ENCODE measurements at places on chromosomes 7 and 10.

DNA sequence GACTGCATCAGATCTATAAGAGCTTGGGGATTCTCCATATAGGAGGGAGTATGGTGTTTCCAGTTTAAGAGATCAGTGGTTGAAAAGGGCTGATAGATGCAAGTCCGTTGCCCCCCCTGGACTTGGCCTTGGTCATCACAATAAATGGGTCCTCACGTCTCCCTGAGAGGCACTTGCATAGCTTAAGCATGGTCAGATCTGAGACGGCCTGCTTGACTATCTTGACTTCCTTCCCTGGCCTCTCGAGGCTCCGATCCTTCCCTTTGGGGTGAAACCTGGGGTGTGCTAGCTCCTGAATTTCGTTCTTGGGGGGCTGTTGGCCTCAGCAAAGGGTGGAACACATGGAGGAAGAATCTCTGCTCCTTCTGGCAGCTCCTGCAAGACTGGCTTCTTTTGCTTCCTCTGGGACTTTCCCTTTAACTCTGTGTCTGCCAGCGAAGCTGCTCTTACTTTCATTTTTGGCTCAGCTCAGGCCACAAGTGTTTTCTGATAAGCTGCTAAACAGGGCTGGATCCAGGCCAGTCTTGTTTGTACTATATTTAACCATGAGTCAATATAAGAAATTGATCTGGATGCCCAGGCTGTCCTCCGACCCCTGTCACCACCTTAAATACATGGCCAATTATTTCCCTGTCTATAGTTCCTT, 11.2 kb upstream of the ZNF485 start:
- no peak for DNase-seq

GRCh38 chr10:73759512-73760115, 15.4 kb downstream of the SEC24C start:
- DNase-seq: no peak

GRCh38 chr7:44279286-44279685, 46.1 kb downstream of the CAMK2B start:
- no peak for DNase-seq

GRCh38 chr7:32257621-32258020, 187.4 kb upstream of the PDE1C start:
- DNase-seq: no peak

DNA sequence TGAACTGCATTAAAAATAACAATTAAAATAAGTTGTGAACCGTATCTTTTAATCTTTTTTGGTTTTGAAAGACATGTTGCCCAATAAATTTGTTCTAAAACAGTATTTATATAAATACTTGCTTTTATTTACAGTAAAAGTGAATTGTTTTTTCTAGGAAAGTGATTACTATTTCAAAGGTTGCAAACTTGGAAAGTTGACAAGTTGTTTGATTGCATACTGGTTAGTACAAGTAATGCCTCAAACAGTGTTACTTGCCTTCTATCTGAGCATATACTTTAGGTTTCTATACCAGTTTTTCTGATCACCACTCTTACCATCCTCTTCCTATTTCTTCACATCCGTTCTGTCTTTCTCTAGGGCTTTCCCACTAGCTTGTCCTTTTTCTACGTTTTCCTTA, 212.6 kb downstream of the FOXP2 start:
- no peak for DNase-seq

- no peak for DNase-seq
Observed at GRCh38 chr10:133072196-133072595, 15.5 kb upstream of the ADGRA1 start.

GRCh38 chr7:98869027-98869596, 702 bp downstream of the TMEM130 start:
- no peak for DNase-seq

- no peak for DNase-seq
Observed at GRCh38 chr7:36605261-36606051, 118.8 kb downstream of the AOAH start.

DNA sequence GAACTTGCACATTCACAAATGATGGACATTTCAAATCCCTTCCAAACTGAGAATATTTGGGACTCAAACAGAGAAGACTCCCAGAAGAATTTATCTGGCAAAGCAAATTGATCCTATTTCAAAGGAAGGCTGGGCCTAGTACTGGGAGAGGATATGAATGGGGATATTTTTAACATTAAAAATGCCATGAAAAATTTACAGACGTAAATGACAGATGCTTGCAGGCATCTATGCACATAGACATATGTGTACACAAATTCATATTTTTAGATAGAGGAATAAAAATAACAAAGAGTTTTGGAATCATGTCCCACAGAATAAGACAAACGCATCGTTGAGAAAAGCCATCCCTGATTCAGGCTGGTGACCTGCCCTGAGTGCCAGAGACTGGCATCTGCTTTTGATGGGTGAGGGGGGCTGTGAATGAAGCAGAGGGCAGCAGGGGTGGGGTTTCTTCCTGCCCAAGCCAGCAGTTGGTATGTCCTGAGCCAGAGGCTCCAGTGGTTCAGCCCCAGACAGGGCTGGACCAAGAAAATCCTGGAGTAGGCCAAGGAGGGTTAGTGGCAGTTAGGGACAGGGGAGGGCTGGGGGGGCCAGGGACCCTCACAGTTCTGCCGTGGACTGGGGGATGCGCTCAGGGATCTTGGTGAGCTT, 138.5 kb downstream of the SLIT1 start:
- DNase-seq: no peak

DNA sequence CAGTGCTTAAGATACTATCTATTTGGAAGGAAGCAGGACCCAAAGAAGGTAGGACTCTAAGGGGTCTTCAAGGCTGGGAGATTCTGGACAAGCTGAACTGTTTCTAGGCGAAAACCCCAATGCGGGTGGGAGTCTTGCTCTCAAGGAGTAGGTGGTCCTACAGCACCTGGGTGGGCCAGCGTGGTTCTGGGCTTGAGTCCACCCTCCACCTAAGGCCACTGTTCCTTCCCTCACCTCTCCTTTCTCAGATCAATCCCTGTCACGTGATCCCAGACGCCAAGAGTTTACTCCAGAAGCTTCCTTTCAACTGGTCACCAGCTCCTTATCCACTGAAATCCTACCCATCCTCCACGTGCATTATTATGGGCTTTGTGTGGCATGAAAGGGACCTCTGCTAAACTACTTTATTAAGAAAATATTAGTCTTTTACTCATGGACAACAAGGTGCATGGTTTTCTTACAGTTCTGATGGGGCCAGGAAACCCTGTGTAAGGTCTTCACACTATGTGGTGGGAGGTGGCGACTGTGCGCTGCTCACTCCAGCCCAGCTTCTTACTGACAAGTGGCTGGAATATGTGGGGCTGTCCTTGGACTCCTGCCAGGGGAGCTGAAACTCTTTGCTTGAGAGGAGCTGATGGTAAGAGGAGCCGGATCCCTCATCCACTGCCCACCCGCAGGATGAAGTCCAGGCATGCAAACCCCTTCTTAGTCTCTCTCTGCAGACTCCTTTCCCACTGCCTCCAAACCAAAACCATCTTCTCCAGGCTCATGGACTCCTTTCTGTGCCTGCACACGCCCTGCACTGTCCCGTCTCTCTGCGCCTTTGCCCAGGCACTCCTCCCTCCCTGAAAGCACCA, 1.6 kb downstream of the ZNF746 start:
- peak; percentile 25 for DNase-seq

All from T1000 (cell line).